Putamen (tissue), 1 donor: ENCODE measurements at places on chromosomes 7 and 10.

DNA sequence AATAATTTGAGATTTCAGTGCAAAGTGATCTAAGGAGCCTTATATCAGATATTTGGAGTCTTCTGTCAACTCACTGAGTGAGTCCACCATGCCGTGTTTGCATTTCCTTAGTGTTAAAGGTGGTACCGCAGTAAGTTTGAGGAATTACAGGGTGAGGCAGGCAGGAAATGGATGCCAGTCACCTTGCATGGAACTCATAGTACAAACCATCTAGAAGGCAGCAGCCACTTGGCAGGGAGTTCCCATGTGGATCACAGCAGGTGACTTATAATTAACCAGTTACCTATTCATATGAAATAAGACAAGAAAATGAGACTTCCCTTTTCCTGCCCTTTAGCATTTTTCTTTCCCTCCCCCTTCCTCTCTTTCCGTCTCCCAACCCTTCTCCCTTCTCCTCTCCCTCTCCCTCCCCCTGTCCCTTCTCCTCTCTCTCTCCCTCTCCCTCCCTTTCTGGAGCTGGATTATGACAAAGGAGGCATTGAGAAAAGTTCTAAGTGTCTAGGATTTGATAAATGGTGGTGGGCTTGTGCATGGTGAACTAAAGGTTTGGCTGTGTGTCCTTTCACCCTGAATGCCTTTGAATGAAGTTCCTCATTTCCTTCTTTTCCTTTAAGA is 94.1 kb downstream of the LRRC4 start:
- no peak for DNase-seq

- DNase-seq = no peak
Measured at GRCh38 chr10:109737626-109738025, 185.7 kb downstream of the XPNPEP1 start.

- no peak for DNase-seq
Measured at GRCh38 chr7:116724560-116725231, 52.7 kb downstream of the MET start.

DNA sequence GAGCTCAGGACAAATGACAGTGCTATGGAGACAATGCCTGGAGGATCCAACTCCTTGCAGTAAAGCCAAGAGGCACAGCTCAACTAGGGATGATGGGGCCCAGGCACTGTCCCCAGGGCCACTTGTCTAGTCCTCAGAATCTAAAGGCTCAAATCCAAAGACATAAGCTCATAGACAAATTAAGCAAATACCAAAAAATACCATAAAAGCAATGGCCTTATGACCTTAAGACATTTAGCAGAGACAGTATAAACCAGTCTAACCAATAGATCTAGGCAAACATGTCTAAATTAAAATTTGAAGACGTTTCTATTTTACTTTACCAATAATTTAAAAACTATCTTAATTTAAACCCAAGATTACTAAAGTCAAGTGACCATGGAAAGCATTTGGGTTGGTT is 14.8 kb upstream of the MKLN1 start:
- no peak for DNase-seq

GRCh38 chr10:13627459-13628310 is 40.9 kb downstream of the PRPF18 start:
- DNase-seq = no peak

GRCh38 chr7:116464375-116464774 is 35.2 kb upstream of the CAV2 start:
- DNase-seq = no peak

- no peak for DNase-seq
Measured at GRCh38 chr7:21417647-21418046, 10.2 kb upstream of the SP4 start.

DNA sequence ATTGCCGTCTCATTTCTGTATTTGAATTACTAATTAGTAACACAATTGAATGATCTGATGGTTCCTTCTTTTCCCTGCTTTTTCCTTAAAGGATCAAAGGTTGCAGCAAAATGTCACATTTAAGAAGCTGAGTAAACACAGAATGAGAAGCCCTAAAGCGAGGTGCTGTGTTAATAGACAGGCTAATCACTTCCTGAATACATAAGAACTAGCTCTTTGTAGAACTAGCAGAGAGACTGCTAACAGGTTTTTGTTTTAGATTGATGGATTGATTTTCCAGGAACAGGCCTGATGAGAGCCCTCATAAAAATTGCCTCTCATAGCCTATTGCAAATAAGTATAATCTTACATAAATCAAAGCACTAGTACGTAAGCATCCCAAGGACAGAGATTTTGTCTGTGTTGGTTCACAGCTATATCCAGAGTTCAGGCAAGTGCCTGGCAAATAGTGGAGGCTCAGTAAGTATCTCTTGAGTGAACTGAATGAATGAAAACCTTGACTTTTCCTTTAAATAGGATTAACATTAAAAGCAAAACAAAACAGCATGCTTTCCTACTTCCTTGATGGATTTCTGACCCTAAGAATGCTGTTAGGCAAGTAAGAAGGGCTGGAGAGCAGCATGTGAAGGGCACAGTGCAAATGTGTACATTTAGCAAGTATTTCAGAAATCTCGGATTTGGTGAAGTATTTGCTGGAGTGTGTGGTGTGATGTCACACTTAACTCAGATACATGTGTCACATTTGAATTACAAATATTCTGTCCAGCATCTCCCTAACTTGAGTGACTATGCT is 3.3 kb downstream of the TMEM229A start:
- no peak for DNase-seq

DNA sequence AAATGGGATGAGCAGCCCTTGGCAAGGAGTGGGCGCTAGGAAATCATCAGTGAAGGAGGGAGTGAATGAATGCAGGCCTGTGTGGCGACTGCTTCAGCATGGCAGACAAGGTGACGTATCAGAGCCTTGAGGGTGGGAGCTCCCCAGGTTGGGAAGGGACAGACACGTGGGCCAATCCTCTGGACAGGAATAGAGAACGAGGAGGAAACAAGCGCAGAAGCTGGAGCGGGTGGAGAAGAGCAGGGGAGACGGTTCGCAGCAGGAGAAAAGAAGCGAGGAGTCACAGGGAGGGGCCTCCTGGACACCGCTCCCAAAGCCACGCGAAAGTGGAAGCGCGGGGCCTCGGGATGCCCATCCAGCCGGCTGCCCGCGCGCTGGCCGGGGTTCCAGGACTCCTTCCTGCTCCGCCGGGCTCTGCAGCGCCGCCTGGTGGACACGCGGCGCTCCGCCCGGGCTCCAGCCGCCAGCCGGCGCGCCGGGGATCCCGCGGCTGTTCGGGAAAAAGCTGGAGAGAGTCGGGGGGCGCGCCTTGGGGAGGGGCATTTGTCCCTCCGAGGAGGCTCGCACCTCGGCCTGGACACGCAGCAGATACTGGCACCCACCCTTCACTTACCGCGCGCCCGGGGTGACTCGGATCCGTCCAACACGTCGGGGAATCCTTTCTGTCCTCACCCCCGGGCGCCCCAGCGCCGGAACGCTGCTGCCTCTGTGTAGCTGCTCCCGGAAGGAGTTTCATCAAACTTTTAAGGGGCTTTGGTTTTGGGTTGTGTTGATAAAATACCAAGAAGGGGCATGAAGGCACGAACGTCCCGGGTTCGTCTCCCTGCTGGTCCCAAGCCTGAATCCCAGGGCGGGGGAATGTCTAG is 6.3 kb downstream of the ZNF503 start:
- no peak for DNase-seq

- peak; percentile 86 for DNase-seq
Measured at GRCh38 chr10:117094856-117095255, 43.2 kb downstream of the VAX1 start.

GRCh38 chr10:34290412-34291081 is 524.5 kb downstream of the PARD3 start:
- DNase-seq = no peak

- DNase-seq = no peak
Measured at GRCh38 chr10:88017781-88018180, 154.4 kb downstream of the PTEN start.

GRCh38 chr10:13349463-13350274 is 1.6 kb upstream of the SEPHS1 start:
- DNase-seq = no peak

DNA sequence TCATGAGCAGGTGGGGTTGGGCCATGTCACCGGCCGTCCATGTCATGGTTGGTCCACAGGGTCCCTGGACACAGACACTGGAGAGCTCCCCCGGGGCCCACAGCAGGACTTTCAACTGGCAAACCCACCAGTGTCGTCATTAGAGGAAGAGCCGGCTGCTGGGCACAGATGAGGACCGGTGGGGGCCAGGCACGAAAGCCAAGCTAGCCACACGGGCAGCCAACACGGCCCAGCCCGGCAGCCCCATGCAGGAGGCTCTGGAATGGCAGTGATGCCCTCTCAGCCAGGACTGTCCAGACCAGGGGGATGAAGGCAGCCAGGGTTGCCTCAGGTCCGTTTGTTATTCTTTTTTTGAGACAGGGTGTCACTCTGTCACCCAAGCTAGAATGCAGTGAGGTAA is 21.1 kb upstream of the UNCX start:
- DNase-seq = no peak

DNA sequence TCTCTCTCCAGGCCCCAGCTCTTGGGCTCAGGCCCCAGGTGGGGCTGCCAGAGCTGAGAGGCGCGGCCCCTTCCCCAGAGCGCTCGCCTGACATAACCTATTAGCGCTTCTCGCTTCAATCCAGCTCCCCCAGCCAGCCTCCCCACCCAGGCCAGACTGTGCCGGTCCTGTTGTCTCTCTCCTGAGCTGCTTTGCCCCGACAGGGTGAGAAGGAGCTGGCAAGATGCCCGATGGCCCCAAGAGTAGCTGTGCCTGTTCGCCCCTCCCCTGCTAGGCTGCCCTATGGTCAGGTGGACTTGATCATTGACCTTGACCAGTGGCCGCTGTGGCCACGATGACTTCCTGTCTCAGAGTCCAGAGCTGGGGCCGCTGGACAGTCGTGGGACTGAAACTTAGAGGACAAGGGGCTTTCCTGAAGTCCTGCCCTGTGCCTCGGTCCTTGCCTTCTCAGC is 9.1 kb downstream of the TMEM270 start:
- no peak for DNase-seq
